RWPE1 (cell line): ENCODE measurements at places on chromosomes 11 and 22.

- no peak for DNase-seq
These were observed 2.9 kb downstream of the PAK1 start for GRCh38 chr11:77470971-77471370.

- no peak for DNase-seq
These were observed 3.3 kb upstream of the GRAMD1B start for GRCh38 chr11:123426789-123427188.

DNA sequence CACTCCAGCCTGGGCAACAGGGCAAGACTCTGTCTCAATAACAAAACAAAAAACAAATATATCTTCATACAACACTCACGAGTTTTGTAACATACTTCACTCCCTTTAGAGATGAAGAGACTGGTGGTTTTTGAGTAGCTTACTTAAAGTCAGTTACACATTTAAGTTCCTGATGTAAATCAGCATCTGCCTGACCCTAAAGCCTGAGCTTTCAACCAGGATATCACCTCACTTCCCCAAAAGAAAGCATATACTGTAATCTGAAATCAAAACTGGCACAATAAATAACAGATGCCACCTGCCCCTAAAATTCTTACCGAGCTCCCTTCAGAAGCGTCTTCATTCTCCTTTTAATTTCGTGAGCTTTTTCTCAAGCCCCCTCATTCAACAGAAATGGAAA lies 31.5 kb downstream of the LARGE1 start:
- no peak for DNase-seq

DNA sequence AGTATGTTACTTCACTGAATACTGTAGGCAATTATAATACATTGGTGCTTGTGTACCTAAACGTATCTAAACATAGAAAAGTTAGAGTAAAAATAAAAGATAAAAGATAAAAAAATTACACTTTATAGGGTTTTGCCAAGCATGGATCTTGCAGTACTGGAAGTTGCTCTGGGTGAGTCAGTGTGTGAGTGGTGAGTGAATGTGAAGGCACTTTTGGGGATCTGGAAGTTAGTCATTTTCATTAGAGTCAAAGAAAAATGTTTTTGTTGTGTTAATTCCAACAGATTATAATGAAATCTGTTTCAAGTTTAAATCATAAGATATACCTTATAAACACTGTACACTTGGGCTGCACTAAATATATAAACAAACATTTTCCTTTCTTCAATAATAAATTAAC lies 3.3 kb downstream of the SLC22A25 start:
- DNase-seq: no peak

GRCh38 chr11:1872267-1872985 lies 19.3 kb downstream of the PRR33 start:
- DNase-seq: no peak

DNA sequence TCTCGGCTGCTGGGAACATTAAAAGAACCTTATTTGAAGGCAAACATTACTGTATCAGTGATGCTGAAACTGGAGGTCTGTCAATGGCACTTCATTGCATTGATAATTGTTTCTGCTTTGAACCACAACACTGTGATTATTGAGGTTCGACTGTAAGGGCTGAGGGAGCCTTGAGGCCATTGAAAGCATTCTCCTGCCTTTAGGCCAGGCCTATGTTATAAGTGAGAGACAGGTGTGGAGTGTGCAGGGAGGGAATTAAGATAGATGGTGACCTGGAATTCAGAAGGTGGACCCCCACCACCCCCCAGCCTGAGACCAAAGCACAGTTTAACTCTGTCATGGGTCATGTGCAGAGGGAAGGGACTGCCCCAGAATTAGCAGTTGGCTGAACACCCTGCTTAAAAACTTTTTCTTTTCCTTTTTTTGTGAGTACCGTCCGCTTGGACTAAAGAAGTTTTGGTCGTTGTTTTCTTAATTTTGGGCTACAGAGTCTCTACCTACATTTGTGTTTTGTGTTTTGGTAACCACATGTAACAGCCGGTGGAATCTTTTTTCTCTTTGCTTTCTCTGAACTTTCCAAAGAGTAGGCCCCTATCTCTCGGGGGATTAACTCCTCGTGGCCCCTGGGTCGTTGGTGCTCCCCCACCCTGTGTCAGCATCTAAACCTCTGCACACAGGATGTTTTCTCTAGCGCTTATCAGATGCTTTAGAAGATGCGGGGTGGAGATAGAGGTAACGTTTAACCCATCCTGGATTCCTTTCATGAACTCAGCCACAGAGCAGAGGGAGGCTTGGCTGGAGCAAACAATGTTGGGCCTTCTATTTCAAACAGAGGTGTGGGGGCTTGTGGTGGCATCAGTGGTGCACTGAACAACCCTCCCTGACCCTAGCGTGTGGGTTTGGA lies 43.7 kb downstream of the ZBTB16 start:
- no peak for DNase-seq

DNA sequence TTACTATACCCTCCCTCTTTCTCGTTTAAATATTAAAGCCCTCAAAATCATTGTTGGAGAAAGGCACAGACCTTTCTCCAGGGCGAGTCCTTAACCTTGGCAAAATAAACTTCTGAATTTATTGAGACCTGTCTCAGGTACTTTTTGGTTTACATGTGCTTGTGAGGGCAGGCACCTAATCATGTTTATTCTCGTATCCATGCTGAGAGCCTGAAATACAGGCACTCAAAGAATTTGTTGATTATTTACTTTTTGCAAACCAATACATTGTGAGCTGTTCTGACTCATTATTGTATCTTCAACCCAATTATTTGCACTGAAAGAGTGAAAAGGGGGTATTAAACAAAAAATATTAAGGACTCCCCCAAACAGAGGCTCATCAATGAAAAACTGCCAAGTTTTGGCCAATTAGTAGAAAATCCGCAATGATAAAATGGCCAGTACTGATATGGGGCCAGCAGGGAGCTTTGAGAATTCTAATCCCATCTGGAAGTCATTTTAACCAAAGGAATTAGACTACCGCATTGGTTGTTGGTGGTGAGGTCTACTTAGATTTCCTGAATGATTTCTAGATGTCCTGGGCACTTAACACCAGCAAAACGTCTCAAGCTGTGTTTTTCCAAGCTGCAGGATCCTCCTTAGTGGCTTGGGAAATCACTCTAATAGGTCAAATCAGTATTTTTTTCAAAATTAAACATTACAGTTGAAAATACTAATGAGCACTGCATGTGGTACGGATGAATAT lies 157.3 kb downstream of the SWAP70 start:
- no peak for DNase-seq

GRCh38 chr11:65639623-65640482 lies 2.0 kb downstream of the SIPA1 start:
- DNase-seq: no peak

DNA sequence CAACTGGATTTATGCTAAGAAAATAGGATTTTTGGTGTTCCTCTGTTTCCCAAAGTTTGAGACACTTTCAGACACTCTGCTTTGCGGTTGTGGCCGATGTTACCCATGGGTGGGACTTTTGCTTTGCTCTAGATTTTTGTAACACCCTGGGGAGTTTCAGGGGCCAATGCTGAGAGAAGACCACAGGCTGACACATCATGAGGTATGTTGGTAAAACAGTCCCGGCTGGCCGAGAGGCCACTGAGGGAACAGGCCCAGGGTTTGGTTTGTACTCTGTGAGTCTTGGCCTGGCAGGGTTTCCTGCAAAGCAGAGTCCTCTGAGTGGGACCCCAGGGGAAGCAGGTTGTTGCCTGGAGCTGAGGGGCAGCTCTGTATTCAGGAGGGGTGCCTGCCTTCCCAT lies 78.5 kb upstream of the PITPNB start:
- no peak for DNase-seq

DNA sequence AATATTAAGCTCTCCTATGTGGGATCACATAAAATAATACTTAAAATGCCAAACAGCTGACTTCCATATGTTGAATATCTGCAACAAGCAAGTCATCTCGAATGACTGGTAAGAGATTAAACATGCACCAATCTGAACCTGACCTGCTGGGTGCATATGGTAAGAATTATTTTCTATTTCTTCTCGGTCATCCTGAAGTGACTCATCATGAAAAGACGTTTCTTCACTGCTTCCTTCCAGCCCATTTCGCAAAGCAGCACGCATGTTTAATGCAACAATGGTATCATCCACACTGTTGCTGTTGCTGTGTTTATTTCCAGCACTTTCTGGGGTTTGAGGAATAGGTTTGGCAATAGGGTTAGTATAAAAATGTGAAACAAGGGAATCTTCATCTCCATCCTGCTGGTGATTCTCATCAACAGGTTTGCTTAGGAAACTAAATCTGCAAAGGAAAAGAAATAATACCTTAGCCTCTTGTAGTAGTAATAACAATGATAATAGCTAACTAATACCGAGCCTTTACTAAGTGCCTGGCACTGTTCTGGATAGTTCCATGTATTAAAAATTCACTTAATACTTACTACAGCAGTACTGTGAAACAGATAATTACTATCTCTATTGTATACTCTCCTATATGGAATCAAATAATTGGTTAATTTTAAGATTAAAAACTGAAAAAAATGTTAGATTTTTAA lies 52.0 kb upstream of the CHRNA10 start:
- DNase-seq: peak; percentile 66

DNA sequence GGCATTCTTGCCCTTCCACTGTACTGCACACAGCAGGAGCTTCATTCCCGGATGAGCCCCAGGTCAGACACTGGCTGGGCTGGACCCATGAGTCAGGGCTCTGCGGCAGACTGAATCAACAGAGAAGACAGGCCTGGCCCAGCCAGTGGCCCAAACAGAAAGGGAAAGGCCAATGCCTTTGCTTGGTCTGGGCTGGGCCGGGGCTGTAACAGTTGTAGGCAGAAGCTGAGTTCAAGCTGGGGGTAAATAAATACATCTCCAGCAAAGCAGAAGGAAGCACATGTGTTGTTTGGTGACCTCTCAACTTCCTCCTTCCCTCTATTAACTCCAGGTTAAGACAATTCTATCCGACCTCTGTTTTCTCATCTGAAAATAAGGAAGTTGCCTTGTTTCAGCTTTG lies 1.8 kb upstream of the SMIM35 start:
- no peak for DNase-seq

DNA sequence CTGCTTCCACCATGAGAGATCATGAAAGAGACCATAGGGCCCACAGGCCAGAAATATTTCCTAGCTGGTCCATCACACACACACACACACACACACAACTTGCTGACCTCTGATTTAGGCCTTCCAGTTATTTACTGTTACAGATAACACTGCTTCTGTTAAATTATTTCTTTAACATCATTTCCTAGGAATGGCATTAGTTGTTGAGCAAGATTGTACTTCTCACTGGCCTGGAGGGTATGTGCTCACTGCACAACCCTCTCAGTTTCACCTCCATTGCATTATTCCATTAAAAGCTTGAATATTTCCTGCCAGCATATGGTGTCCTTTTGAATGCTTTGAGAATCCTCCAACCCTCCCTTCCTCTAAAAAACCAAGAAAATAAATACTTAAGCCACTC lies 104.4 kb downstream of the MICAL2 start:
- DNase-seq: no peak

DNA sequence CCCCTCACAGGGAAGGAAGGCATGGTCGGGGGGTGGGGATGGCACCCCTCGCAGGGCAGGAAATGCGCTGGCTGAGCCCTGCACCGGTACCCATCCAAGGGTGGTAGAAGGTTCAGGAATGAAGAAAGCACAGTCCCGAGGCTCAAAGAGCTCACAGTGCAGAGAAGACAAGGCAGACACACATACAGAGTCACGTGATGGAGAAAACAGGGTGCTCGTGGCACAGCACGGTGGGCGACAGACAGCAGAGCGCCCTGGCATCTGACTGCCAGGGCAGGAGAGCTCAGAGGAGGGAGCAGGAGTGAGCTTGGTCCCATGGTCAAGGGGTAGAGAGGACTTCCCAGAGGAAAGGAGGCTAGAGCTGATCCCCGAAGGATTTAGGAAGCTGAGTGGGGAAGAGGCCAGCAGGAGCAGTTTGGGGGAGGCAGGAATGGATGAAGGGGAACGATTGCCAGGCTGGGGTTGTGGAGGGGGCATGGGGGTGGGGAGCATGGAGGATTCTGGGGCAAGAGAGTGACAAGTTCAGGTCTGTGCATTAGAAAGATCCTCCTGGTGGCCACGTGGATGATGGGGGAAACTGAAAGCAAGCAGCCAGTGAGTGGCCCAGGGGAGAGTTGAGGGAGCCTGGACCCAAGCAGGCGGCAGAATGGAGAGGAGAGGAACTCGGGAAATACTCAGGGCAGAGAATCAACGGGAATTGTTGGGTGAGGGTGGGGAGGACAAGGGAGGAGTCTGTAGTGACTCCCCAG lies 43.9 kb downstream of the PDE2A start:
- no peak for DNase-seq

DNA sequence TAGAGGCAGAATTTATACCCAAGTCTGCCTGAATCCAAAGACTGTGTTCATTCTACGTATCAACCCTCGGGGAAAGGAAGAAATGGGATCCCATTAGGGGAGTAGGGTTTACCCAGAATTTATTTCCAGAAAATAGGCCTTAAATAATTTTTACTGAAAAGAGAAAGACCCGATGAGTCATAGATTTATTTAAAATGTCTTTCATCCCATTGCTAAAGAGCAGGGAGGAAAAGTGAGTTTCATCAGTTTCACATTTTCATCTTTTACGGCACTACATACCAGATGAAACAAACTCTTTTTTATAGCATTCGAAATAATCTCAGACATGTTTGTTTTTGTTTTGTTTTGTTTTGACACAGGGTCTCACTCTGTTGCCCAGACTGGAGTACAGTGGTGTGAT lies 31.3 kb downstream of the SLC1A2 start:
- no peak for DNase-seq

- no peak for DNase-seq
These were observed 27.0 kb upstream of the SORL1-AS1 start for GRCh38 chr11:121479698-121480238.

GRCh38 chr22:40218723-40219294 lies 41.1 kb downstream of the TNRC6B start:
- no peak for DNase-seq

GRCh38 chr11:57536947-57537619 lies at the start of gene SMTNL1:
Gene SMTNL1, plus strand, starts transcription at chr11:57537595. Its CDS starts 5,048 bp downstream, at chr11:57542643.
- no peak for DNase-seq

DNA sequence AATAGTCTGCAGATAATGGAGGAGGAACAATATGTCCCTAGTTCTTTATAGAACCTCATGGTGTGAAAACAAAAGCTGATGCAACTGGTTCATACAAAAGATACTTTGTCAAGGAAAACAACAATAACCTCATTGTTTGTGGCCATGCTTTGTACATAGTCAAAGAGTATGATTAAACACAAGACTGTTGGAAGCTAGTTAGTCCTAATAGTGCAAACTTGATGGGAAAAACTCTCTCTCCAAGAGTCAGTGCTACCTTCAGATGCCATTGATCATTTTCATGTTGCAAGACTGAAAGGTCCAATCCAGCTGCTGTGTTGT lies 20.1 kb upstream of the PLAAT2 start:
- no peak for DNase-seq

GRCh38 chr11:111408789-111409727 lies 30.0 kb upstream of the POU2AF1 start:
- DNase-seq: no peak

GRCh38 chr11:121393855-121394254 lies 58.3 kb upstream of the SORL1 start:
- no peak for DNase-seq

- DNase-seq: no peak
These were observed 104.7 kb downstream of the ETS1 start for GRCh38 chr11:128482512-128483191.

GRCh38 chr11:69923196-69923595 lies 104.0 kb upstream of the FGF3 start:
- no peak for DNase-seq
